Mesenchymal stem cell (in vitro differentiated cells and primary cell): ENCODE measurements at places on chromosomes 4 and X.

- DNase-seq = no peak
Observed at GRCh38 chr4:176834531-176834930, 41.8 kb upstream of the VEGFC start.

- DNase-seq = no peak
Observed at GRCh38 chr4:128565054-128565453, 244.4 kb upstream of the JADE1 start.

- no peak for DNase-seq
Observed at GRCh38 chr4:110201502-110201901, 3.1 kb upstream of the ELOVL6 start.

DNA sequence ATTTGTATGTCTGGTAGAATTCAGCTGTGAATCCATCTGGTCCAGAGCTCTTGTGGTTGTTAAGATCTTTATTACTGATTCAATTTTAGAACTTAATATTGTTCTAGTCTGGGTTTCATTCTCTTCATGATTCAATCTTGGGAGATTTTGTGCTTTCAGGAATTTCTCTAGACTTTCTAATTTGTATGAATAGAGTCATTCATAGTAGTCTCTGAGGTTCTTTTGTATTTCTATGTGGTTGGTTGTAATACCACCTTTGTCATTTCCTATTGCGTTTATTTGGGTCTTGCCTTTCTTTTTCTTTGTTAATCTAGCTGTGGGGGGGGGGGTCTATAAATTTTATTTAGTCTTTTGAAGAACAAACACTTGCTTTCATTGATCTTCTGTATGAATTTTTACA, 824.8 kb upstream of the GALNTL6 start:
- no peak for DNase-seq

DNA sequence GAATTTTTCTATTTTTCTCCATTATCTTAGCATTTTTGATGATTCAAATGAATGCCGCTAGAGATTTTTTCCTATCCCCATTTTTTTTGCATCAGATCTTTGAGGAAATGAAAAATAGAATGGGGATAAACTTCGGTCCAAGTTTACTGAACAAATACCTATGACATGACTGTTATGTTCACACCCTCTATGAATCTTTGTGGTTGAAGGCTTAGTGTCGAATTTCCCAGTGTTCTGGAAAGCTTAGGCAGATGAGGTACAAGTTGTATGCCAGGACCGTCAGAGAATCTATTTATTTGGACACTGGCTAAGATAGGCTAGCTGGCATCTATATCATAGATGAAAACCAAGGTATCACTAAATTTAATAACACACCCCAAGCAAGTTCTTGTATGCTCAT, 123.4 kb downstream of the SPCS3 start:
- DNase-seq = peak; percentile 64

GRCh38 chrX:66638591-66639500, at the start of gene EDA2R:
Gene EDA2R, minus strand, starts transcription at chrX:66639078. Its CDS starts 23,058 bp downstream, at chrX:66616020.
- peak; percentile 81 for DNase-seq

DNA sequence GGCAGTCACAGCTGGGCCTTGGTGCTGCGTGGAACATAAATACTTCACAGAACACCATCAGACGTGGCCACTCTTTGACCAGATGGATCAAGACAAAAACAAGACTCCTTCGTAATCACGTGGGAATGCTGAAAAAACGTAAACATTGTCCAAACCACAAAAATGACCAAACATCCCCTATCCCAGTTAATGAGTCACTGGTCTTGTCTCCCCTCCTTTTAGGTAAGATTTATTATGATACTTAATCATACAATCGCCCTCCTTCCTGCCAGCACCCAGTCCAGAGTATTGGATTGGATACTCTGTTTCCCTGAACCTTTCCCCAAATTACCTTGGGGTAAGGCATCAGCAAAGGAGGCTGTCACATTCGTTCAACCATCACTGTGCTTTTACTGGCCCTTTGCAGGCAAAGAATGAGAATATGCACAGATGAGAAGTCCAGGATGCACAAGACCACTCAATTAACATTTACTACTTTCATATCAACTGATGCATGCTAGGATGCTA, 601 bp upstream of the TCEANC start:
- DNase-seq = peak; percentile 94

DNA sequence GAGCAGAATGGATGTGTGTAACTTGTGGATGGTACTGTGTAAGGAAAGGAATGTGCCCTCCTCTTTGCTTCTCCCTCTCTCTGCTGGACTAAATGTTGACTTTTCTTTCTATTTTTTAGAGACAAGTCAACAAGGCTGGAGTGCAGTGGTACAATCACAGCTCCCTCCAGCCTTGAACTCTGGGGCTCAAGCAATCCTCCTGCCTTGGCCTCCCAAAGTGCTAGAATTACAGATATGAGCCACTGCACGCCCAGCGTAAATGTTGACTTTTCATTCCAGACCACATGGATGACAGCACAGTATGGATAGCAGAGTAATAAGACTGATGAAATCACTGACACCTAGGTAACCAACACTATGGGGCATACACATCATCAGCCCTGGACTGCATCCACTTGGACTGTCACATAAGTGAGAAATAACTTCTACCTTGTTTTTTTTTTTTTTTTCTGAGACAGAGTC, 5.1 kb upstream of the RPS3A start:
- DNase-seq = no peak

DNA sequence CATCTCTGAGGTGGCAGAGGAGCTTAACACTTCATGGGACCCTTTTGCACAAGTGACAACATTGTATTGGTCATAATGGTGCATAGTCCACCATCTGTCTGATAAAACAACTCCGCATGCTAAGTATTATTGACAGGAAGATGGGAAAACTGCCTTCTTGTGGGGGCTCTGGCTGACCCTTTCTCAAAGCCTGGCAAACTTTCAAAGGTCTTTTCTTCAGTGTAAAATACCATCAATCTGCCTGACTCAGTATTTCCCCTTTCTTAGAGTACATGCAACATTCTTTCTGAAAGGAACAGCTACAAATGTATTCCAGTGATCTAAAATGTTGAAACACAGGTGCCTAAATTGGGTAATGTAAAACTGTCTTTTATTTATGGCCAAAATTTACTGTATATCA, 89.1 kb downstream of the NAA11 start:
- no peak for DNase-seq

DNA sequence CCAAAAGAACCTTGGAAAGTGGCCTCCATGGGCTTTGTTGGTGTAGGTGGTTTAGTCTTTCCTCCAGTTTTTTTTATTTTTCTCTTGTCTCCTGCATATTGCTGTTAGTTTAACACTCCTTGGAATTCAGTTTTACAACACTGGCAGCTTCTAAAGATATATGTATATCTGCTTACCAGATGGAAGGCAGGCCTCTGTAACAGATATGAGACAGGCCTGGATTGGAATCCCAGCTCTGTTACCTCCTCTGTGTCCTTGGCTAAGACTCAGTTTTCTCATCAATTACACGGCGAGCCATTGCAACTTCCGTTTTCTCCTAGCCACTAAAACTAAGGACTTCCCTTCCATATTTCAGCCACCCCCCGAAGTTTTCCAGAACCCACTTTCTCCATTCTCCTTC, 133.4 kb upstream of the SMAD1 start:
- DNase-seq = no peak

DNA sequence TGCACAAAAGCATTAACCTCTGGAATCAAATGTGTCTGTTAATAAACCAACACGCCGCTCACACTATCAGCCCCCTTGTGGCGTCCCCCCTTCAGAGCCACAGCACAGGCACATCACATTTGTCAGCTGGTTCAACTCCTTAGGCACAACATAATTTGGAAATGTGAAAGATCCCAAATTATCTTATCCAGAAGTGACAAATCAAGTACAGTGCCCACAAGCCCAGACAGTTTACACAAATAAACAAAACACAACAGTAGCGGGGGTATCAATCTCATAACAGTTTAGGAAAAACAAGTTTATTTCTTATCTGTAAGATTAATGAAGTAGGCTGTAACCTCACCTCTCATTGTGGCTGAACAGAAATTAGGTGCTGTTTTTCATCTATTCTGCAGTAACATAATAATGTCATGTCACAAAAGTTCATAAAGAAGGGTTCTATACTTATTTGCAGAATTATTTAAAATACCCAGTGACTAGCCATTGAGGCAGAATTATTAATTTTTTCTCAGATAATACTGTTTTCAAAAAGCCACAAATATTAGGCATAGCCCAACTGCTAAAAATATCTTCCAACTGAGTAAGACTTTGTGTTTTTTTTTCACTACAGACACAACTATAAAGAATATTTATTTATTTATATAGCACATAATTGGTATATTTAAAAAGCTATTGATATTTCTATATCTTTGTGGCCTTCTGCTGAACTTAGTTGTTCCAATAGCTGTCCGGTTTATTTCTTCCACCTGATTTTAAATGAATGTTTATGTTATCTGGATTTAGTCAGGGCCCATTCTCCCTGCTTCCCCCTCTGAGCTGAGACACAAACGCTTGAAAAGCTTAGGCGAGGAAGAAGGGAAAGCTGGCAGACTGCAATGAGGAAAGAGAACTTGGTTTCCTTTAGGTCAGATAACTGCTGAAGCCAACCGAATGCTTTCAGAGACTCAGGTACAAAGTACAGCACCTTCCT, 214.7 kb downstream of the QDPR start:
- no peak for DNase-seq

- DNase-seq = no peak
Observed at GRCh38 chr4:112509243-112510141, 6.5 kb downstream of the NEUROG2 start.

GRCh38 chrX:18899796-18900380, 84.0 kb downstream of the PHKA2 start:
- DNase-seq = peak; percentile 25

GRCh38 chr4:92047209-92047875, 256.4 kb upstream of the GRID2 start:
- peak; percentile 29 for DNase-seq

DNA sequence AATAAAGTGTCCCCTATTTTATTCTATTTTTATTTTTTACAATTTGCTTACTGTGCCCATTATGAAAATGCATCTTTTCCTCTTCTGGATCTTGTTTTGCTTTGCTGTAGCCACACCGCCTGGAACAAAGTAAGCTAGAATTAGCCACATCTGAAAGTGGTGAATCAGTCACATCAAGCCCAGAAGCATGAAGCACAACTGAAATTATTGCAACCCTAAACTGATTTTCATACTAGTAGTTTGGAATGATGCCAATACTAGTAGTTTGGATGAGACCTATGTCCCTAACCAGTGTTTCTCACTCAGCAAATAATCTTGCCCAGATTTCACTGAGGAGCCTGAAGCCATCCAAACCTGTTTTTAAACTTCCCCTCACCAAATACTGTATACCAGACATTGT, 303.0 kb downstream of the EPHA5 start:
- no peak for DNase-seq

DNA sequence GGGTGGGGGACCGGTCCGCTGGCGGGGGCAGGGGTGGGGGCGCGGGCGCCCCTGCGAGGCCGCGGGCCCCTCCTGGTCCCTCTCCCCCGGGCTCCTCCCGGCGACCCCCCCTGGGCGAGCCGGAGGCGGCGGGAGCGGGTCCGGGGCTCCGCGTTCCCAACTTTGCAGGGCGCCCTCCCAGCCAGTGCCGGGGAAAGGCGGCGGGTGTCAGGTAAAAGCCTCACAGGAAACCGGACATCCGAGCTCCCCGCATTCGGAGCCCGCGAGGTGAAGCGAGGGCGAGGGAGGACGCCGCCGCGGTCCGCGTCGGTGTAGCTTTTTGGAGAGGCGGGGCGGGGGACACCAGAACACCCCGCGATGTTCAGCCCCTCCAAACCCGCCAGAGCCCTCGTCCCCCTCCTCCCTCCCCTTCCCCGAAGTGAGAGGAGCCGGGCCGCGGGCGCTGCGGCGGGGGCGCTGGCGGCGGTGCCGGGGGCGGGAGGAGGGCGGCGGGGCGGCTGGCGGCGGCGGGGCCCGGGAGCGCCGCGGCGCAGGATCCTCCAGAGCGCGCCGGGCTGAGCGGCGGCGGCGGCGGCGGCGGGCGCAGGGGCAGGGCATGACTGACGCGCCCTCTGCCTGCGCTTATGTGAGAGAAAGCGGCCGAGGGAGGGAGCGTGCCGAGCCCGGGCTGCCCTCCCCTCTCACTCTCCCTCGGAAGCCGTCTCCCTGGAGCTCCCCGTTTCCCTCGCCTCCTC, at the start of gene VEGFC:
Gene VEGFC (minus strand): TSS at position 597 of the 734 bp plus-strand sequence. CDS start 611 bp downstream, outside the sequence.
- peak; percentile 80 for DNase-seq

DNA sequence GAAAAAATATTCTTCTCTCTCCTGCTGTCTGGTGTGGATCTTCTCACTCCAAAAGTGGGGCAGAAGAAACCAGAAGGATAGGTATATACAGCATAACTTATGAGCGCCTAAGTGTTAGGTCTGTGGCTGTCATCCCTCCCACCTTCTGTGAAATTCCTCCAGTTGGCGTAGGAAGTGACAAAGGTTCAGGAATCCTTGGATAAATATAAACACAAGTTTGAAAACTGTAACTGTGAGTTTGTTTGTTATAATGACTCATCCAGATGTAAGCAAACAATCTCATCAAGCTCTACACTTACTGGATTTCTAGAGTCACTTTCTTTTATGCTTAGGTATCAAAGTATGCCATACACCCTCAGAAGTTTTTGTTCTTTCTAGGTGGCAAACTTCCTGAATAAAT, 405.2 kb downstream of the FAT4 start:
- peak; percentile 76 for DNase-seq

DNA sequence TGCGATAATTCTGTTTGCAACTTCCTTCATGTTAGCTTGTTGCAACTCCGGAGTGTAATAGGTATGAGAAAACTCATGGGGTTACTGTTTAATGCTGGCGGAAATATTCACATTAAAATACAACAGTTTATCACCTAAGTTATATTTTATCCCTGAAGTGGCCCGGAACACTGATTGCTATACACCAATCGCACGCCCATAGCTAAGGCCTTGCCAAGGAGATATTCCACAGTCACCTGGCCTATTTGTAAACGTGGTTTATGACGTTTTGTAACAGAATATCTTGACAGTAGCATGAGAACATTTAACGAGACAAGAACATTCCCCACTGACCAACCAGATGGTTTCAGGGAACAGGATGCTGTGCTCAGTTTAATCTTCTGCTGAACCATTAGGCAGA, 23.2 kb upstream of the FAM90A26 start:
- no peak for DNase-seq

- no peak for DNase-seq
Observed at GRCh38 chrX:17633546-17633945, 103.7 kb upstream of the SCML1 start.

DNA sequence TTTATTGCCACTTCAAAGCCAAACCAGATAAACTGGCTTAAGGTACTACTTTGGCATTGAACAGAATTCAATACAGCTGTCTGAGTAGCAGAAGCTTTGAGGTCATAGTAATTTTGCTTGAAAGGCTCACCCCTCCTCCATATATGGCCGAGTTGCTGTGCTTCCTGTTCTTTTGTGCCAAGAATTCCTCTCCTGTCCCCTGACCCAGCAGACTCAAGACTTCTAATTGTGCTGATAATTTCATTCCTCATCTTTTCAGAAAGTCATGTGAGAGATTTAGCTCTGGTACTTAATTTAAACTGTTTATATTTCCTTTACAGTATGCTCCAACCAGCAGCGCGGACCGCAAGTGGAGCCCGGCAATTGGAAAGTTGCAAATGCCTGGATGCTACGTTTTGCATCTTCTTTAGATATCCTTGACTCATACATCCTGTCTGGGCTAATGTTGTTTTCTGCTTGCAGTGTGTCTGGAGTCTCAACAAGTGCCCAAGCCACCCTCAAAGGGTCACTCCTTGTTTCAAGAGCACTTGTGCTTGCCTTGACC, 373.4 kb downstream of the PDGFC start:
- DNase-seq = peak; percentile 97

GRCh38 chrX:131942034-131942433, 81.1 kb upstream of the STK26 start:
- DNase-seq = no peak
